ENCODE measurements at places on chromosomes 12 and 14.

DNA sequence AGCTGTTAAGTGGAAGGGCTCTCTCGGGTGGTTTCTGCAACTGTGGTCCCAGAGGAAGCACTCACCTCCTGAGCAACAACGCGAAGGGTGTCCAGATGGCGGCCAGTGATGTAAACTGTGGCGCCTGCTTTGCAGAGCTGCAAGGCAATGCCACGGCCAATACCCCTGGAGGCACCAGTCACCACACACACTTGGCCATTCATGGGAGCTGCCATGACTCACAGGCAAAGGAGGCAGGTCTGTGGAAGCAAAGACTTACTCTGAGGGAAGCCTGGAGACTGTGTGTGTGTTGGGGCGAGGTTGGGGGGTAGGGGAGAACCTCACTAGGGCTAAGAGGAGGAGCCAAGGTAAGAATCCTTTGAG lies 707 bp downstream of the DHRS1 start:
- DNase-seq: no peak

GRCh38 chr12:125519026-125519651 lies 453.9 kb downstream of the AACS start:
- DNase-seq: no peak

- no peak for DNase-seq
Measured at GRCh38 chr14:28344381-28344780, 422.2 kb upstream of the FOXG1 start.

DNA sequence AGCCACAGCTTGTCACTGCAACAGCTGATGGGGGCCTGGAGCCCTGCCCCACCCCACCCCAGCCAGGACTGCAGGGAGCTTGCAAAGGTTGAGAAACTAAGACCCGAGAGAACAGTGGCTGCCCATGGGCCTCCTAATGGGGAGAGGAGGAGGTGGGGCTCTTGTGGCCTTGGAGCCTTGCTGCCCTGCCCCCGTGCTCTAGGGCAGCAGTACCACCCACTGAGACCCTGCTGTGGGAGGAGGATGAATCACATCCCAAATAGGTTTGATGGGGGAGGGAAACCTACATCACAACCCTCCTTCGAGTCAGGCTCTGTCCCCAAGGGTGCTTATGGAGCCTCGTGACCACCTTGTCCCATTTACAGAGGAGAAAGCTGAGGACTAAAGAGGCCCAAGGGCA lies 15.9 kb downstream of the HHIPL1 start:
- no peak for DNase-seq

- no peak for DNase-seq
Measured at GRCh38 chr14:23237772-23238594, at the start of gene RNF212B. TSS of gene RNF212B (plus strand) at chr14:23237936. CDS start at chr14:23240346, 2,410 bp downstream.

All from cortex of kidney (tissue), 1 donor.